ENCODE measurements at places on chromosomes 11 and 22.

DNA sequence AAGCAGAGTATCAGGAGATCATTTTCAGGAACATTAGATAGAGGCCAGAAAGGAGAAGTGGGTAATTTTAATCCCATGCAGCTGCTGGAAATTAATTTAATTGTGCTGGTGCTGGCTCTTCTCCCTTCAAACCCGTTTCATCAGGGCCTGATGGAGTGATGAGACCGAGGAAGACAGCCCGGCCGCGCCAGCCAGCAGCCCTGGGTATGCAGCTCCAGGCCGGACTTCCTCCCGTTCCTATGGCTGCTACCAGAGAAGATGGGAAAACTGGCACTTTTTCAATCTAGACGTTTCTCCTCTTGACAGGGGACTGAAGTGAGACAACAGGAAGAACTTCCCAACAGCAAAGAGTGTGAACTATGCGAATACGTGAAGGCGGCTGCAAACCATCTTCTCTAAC lies 24.6 kb upstream of the ZBTB16 start:
- DNase-seq = no peak

DNA sequence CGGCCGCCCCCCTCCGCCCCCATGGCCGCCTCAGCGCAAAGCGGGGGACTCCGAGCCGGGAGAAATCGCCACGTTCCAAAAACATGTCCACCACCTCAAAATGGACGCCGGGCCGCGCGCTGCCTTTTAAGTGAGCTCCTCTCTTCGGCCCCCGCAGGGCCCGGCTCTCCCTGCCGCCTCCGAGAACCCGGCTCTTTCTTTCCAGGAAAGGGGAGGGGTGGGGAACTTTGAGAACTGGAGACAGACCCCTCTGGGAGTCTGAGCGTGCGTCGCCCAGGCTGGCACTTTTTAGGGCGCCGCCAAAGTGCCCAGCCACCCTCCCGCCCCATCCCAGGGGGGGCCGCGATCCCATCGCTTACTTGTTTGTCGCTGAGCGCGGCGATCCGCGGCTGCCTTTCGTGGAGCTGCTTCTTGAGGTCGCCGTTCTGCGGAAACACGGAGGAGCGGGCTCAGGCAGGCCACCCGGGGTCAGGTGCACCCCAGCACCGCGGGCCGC lies 1.6 kb downstream of the PHF21B start:
- no peak for DNase-seq

- DNase-seq = no peak
Observed at GRCh38 chr11:45260071-45260470, 26.1 kb downstream of the SYT13 start.

DNA sequence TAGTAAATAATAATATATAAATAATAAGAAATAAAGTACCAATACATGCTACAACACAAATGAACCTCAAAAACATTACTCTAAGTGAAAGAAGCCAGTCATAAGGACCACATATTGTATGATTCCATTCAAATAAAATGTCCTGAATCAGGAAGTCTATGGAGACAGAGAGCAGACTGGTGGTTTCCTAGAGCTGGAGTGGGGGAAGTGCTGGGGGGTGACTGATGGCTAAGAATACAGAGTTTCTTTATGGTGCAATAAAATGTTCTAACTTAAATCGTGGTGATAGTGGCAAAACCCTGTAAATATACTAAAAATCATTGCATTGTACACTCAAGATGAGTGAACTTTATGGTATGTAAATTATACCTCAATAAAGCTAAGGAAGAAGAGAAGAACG lies 376.5 kb downstream of the BUD13 start:
- no peak for DNase-seq

DNA sequence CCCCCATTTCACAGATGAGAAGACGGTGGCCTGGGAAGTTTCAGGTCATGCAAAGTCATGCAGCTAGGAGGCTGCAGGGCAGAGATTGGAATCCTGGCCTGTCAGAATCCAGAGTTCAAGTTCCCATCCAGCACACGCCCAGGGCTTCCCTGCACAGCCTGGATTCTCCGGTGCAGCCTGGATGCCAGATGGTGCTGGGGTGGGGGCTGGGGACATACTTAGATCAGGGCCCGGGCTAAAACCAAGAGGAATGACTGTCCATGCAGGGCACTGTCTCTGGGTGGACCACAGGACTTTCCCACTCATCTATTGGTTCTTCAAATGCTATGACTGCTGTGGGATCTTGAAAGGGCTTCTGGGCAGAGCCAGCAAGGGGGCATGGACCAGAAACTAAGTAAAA lies 24.6 kb downstream of the LMO1 start:
- no peak for DNase-seq

DNA sequence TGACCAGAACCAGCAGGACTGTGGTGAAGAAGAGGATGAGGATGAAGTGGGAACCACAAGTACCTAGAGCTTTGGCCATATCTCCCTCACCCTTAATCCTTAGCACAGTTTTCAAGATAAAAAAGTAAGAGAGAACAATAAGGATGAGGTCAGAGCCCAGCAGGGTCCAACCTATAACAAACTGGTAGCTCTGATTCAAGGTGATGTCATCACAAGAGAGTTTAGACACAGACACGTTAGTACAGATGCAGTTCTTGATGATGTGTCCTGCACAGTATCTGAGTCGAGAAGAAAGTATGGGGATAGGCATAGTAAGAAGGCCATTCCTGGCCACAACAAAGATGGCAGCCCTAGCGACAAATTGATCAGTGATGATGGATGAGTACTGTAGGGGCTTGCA lies 586 bp downstream of the OR56A5 start:
- DNase-seq = no peak

DNA sequence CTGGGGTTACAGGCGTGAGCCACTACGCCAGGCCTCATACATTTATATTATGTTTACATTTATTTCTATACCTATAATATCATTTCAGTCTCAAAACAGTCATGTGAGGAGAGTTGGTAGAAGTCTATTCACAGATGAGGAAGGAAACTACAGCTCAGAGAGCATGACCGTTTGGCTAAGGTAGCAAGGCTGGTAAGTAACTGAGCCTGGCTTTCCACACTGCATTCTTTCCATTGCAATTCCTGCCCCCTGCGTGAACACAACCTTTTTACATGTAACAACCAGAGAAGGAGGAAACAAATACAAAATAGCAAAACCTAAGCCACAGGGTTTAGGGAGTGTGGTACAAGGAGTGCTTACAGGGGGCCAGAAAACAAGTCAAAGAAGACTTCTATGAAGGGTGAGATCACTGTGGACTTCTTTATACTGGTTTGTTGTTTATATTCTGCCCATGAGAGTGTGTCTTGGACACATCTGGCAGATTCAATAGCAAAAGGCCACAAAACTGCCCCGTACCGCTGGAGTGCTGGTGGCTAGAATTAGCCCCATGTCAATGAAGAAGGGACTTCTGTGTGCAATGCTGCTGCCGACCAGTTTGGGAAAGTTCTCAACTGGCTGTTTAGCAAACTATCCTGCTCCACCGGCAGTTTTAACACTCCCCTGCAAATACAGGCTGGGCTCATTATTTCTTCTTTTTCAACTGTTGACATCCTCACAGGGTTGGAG lies 19.0 kb downstream of the MICAL3 start:
- no peak for DNase-seq
